ENCODE measurements at places on chromosomes 16 and 17.

- DNase-seq = no peak
Measured at GRCh38 chr16:56354746-56355145, 70.6 kb downstream of the AMFR start.

DNA sequence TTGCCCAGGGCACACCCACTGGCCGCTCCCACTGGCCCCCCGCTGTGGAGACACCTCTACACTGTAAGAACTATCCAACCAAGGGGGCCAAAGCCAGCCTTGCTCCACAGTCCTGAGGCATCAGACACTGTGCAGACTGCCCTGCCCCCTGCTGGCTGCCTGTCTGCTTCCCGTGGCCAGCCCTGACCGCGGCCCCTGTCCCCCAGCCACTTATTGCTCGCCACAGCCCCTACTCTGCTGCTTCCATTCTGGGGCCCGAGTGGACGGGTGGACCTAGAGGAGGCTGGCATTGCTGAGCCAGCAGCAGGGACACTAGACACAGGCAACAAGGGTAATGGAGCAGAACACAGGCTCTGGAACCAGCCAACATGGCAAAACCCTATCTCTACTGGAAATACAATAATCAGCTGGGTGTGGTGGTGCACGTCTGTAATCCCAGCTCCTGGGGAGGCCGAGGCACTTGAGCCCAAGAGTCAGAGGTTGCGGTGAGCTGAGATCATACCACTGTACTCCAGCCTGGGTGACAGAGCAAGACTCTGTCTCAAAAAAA lies 19.7 kb upstream of the LRRC37A3 start:
- no peak for DNase-seq

- no peak for DNase-seq
Measured at GRCh38 chr16:57889111-57889510, 81.8 kb downstream of the CNGB1 start.

DNA sequence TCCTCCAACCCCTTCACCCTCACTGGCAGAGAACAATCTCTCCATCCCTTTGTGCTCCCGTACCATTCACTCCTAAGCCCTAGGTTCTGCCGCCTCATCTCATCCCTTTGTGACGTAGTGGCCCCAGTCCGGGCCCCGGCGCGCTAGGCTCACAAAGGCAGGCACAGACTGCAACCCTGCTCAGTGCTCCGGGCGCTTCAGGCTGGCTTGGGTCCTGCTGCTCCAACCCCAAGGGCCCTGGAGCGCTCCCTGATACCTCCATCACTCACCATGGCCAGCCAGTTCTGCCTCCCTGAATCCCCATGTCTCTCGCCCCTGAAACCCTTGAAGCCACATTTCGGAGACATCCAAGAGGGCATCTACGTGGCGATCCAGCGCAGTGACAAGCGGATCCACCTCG lies at the start of gene KIF2B:
TSS of gene KIF2B (plus strand) at position 164 of the 400 bp plus-strand sequence. CDS start at position 271, 107 bp downstream.
- DNase-seq = no peak

- DNase-seq = no peak
Measured at GRCh38 chr17:50475362-50475761, 3.3 kb upstream of the RSAD1 start.

DNA sequence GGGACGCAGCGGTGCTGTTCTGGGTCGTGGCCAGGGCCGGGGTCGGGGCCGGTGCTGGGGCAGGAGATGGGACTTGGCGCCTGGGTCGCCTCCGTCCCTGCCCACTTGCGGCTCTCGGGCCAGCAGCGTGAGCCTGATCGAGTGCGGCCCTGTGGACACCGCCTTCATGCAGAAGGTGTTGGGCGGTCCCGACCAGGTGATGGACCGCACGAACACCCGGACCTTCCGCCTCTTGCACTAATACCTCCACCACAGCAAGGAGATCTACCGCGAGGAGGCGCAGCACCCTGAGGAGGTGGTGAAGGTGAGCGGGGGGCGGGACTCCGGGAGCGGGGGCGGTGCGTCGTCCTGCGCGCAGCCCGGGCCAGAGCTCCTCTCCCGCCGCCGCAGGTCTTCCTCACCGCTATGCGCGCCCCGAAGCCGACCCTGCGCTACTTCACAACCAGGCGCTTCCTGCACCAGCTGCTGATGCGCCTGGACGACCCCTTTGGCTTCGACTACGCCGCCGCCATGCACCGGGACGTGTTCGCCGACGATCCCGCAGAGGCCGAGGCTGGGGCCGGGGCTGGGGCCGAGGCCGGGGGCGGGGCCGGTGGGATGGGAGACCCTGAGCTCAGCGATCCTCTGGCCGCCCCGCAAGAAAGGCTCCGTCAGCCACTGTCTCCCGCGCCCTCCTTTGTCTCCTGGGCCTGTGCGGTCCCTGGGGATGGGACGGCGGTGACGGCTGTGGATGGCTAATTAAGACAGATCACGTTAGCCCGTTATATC lies 4.5 kb upstream of the HSD17B1 start:
- DNase-seq = peak; percentile 58

DNA sequence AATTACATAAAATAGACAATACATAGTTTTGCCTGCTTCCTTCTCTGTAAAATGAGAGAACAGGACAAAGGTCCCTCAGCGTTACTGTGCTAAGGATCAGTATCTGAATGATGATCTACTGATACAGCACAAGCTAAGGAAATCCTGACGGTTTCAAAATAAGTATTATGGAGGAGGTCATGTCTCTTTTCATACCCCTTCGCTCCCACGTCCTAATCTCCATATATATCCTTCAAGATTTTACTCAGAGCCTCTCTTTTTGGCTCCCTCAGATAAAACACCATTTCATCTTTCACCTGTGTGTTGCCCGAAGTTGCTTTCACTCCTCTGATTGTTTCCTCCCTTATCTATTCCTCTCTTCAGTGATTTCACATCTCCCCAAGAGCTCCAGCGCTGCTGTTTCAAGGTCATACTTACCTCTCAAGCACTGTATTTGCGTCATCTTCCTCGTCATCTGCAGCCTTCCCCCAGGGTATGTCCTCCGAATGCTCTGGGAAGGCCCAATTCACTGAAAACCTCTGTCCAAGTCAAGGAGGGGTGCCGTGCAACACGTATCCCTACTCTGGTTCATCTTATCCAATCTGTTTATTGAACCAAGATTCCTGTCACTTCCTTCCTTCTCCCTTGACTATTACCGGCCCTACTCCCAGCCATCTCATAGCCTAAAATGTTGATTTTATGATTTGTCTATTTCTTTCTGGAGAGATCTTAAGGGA lies 1.2 kb upstream of the BLTP2 start:
- no peak for DNase-seq

- DNase-seq = no peak
Measured at GRCh38 chr17:63785556-63785955, 11.6 kb downstream of the DDX42 start.

DNA sequence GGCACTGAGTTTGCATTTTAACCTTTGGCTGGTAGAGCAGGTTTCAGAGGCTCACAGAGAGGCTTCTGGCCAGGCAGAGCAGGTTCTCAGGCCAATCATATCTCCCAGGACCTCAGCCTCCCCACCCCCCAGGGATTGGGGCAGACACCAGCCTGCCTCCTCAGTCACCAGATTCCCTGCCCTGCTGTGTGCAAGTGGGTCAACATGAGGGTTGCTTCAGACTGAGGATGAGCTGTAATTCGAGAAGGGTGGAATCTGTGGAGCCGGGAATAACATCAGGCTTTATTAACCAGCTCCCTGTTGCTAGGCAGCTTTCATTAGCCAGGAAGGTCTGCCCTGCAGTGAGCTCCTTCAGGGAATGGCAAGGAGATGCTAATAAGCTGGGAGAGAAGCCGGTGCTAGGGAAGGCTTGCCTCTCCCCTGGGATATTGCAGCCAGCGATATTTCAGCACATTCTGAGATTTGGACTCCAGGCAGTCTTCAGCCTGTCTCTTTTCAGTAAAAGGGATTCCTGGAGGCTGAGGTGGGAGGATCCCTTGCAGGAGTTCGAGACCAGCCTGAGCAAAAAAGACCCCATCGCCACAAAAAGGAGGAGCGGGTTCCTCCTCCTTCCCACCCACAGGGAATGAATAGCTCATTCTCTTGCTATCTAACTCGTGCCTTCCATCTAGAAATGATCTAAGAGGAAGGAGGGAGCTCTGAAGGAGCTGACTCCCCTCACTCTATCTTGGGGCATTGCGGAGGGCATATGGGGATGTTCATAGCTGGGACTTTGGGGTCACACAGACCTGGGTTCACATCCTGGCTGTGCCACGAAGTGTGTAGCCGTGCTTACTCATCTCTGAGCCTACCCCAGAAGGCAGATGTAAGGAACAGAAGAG lies 10.7 kb downstream of the SGSM2 start:
- peak; percentile 38 for DNase-seq

- DNase-seq = no peak
Measured at GRCh38 chr17:8481089-8481488, 45.4 kb downstream of the NDEL1 start.

DNA sequence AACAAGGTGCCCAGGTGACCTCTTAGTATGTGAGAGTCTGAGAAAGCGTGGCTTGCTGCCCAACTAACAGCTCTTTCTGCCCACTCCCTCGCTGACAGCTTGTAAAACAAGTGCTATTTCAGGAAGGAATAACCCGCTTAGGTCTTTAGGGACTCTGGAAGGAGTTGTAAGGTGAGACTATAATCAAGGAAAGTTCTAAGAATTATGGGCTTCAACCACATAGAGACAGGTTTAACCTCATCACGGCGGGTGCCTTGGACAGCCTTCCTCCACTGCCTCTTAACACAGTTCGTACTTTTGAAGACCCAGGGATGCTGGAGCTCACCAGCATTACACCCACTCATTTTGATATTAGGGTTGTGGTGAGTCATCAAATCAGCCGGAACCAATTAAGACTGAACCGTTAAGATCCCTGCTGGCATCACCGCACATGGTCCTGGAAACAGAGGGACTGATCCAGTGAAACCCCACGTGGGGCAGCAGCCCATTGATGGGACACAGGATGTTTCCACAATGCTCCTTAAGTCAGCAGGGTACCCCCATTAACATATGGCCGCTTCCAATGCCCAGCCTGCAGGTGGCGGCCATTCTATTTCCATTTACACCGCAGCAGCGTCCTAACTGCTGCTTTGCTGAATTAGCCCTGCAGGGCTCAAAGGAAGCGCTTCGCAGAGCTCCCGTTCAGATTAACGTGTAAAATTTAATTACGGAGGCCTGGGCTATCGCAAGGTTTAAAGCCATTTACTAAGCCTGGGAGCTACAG lies 176.6 kb upstream of the SDK2 start:
- DNase-seq = no peak

DNA sequence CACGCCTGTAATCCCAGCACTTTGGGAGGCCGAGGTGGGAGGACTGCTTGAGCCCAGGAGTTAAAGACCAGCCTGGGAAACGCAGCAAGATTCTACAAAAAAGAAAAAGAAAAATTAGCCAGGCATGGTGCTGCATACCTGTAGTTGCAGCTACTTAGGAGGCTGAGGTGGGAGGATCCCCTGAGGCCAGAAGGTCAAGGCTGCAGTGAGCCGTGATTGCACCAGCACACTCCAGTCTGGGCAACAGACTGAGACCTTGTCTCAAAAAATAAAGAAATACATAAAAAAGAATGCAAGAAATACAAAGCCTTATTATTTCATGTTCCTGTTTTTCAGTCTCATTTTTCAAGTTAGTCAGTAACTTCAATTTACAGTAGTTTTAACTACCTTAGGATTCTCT lies 5.9 kb upstream of the CNOT1 start:
- DNase-seq = no peak

GRCh38 chr16:52725461-52725860 lies 178.5 kb upstream of the TOX3 start:
- DNase-seq = no peak

DNA sequence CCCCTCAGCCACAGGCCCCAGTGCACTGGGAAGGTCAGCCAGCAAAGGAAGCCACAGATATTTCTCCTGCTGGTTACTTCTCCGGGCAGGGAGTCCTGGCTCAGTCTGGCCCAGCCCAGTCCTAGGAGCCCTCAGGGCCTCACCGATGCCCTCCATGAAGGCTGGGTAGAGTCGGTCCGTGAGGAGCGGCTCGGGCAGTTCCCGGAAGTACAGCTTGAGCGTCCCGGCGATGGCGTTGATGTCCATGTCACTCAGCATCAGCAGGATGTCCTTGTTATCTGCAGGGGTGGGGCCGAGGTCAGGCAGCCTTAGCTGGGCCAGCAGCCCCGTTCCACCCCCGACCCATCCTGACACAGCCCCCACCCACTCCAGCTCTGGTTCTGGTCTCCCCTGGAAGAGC lies 13.7 kb downstream of the TIMM22 start:
- peak; percentile 67 for DNase-seq

DNA sequence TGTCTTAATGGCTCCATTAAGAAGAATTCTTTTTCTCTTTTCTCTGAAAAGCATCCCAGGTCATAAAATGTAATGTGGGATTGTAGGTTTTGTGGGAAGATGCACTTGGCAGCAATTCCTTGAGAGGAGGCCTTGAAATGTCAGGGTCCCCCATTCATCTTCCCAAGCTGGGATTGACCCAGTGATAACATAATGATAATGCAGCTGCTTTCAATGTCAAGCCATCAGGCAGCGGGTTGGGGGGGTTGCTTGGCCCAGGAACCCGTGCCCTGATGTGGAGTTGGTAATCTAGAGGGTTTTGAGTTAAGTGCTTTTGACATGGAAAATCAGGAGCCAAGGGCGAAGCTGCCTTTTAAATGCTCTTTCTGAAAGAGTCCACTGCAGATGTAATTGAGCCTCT lies 484.0 kb downstream of the WWOX start:
- DNase-seq = no peak

- DNase-seq = no peak
Measured at GRCh38 chr16:14249291-14250032, 178.3 kb downstream of the MRTFB start.

GRCh38 chr17:44522883-44523671 lies 19.9 kb upstream of the GPATCH8 start:
- DNase-seq = no peak

DNA sequence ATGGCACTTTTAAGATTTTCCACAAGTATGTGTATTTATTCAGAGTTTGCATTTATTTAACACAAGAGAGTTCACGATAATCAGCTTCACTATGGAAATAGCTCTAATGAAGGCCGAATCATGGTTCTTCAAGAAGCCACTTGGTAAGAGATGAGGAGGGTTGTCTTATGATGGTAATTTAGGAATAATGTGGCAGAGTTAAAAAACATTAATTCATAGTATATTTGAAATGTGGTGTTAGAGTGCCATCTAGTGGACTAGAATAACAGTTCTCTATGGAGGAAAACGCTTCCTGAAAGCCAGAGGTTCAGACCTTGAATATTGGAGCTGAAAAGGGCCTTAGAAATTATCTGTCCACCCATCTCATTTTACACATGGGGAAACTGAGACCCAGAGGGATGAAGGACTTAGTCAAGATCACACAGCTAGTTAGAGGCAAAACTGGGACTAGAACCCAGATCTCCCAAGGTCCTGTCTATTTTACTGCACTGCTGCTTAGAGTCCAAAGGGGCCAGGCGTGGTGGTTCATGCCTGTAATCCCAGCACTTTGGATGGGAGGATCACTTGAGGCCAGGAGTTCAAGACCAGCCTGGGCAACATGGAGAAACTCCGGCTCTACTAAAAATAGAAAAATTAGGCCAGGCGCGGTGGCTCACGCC lies 33.8 kb upstream of the KPNB1 start:
- no peak for DNase-seq

DNA sequence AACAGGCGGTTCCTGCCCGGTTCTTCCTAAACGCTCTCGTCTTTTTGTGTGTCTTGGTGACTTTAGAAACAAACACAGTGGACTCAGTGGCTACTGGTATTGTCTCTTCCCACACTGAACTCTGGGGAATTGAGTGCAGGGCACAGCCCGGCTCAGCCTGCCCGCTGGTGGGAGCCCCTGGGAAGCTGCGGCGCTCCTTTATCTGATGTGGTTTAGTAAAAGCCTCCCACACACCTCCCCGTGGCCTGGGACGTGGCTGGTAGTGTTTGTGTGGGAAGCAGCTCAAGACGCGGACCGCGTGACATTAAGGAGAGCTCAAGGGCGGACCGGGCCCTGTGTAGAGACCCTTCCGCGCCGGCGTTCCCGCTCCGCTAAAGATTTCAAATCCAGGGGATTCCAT lies 55.4 kb upstream of the PVALEF start:
- no peak for DNase-seq
